ENCODE measurements at places on chromosomes 11 and 22.
A peak's percentile ranks its signal among the peaks of the same experiment; 100 is the strongest.

DNA sequence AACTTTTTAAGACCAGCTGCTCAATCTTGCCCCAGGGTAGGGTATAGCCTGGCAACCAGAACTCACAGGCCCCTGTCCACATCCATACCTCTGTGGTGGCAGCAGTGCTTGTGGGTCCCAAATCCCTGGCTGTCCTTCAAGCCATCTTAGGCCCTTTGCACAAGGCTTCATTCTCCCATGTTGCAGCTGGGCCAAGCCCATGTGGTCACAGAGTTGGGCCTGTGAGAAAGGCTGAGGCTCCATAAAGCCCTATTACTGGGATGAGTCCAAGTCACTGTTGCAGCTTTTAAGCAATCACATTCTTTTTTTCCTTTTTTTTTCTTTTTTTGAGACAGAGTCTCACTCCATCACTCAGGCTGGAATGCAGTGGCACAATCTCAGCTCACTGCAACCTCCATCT lies 47.9 kb upstream of the SLC25A1 start:
- no peak for DNase-seq

- DNase-seq, result no peak
Measured at GRCh38 chr11:102047305-102047924, at the start of gene CFAP300. TSS of gene CFAP300 (plus strand) at chr11:102047437. CDS start at chr11:102047471, 34 bp downstream.

DNA sequence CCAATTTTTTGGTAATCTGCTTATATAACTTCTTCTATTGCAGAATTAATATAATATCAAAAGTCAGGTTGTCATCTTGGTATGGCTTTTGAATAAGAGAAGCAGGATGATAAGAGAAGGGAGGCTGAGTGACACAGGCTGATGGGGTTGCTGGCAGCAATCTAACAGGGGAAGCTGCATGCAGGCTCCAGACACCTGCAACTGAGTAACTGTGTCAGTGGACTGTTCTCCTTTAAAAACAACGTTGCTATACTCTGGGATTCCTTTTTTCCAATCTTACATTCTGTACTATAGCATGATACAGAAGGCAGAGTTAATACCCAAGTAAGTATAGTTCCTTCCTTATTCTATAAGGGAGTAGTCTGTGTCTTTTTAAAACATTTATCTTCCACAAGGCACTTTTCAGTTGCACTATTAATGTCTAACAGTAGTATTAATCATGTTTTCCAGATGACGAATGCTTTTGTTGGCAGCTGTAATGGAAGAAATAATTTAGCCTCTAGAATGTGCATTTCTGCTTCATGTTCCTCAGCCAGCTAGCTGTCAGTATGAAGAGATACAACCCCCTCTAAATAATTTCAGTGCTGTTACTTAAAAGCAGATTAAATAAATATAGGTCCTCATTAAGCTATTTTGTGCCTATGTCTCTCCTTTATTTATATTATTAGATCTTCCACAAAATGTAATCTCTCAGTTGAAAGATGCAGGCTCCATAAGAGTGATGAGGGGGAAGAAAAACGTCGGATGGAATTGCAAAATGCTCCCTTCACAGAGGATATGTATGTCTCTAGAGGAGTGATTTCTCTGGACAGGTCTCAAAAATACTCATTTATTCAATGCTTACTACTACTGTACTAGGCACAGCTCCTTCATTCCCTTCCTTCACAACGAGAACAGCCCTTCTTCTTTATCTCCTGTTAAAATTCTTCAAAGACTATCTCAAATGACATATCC lies 50.8 kb downstream of the ATG16L2 start:
- DNase-seq, result no peak

- no peak for DNase-seq
Measured at GRCh38 chr11:102252339-102252891, 64.9 kb upstream of the BIRC3 start.

- no peak for DNase-seq
Measured at GRCh38 chr11:115765803-115766239, 261.6 kb upstream of the CADM1 start.

DNA sequence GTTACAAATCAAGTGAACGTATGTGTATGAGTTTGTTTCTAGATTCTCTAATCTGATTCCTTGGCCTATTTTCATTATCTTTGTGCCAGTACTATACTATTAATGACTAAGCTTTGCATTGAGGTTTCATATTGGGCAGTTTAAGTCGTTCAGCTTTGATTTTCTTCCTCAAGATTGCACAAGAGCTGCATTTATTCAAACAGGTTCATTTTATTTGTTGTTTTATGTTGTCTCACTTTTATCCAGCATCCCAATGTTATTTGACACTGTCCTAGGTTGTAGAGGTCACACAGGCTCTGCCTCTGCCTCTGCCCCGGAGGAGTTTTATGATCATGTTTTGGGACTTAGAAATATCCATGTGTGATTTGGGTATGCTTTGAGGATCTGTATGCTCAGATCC lies 79.8 kb downstream of the TEAD1 start:
- no peak for DNase-seq

DNA sequence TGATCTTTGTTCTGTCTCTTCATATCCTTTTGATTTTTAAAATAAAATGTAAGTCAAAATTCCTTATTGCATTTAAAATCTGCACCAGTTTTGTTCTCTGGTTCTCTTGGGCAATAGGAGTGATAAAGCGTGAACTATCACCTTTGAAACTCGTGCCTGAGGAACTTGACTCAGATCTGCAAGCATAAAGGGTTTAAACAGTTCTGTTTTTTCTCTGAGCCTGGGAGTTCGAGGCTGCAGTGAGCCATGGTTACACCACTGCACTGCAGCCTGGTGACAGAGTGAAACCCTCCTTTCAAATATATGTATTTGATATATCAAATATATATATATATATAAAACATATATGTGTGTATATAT lies 38.9 kb upstream of the CLMP start:
- no peak for DNase-seq

DNA sequence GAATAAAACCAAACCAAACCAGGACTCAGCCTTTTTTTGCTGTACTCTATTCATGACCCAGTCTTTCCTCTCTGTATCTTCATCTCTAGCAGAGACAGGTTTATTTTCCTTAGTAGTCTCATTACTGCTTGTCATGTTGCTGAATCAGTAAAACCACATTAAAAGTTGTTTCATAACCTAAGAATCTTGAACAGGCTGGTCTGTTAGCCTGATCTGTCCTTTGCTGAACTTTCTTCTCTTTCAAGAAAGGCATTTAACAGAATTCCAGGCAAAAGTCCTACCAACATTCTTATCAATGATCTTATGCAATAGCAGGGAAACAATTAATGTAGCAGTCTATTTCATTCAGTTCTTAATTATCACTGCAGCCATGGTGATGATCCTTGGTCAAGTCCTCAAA lies 197.7 kb downstream of the CASP12 start:
- DNase-seq, result peak; percentile 44

DNA sequence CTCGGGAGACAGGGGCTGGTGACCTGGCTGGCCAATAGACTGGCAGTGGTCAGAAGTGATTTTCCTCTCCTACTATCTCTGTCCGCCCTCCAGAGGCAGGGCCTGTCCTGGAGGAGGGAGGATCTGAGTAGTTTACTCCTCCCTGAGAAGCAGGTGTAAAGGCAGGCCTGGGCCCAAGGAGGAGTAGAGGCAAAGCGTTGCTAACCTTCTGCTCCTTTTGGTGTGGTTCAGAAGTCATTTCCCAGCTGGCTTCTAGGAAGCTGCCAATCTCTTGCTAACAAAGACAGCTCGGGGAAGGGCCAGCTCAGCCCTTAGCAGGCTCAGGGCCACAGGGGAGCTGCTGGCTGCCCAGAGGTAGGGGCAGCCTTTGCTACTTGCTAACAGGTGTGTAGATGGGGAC lies 151.1 kb upstream of the NECTIN1 start:
- no peak for DNase-seq

DNA sequence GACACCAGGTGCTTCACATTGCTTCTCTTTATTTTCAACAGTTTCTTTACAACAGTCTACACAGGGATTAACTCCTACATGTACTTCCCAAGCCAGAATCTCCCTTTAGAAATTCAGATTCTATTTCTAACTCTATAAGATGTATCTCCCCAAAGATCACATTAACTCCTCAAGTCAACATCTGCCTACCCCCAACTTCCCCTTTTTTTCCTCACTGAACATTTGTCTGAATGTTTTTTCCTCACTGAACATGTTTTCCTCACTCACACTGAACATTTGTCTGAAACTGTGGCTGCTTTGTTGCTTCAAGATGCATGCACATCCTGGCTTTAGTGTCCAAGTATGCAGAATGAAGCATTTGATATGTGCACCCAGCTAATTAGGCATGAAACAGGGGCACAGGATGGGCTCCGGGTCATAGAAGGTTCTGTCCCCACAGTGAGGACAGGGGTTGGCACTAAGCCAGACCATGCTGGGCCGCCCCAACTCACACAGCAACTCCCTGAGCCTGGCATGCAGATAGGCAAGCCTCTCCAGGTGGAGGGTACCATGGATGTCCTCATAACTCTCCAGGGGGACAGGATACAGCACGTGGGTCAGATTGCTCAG lies 11.3 kb downstream of the PRAME start:
- DNase-seq, result no peak

- no peak for DNase-seq
Measured at GRCh38 chr11:80773919-80774318, 1333.1 kb upstream of the TENM4 start.

DNA sequence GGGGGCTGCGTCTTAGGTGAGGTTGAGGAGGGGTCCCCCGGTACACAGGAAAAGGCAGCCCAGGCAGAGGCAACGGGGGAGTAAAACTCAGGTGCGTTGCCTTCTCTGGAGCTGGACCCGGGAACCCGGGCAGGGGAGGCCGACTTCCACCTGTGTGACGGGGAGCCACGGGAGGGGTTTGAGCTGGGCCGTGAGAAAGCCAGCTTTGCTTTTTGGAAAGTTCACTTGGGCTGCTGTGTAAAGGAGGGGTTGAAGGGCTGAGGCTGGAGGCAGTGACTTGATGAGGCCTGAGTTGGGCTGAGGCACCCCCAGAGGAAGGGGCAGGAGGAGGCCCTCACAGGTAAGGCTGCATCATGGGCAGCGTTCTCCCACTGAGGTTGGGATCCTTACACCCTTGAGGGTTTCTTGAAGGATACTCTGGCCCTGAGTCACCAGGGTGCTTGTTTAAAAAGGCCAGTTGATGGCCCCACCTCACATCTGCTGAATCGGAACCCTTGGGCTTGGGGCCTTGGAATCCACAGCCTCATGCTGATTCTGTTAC lies 47.2 kb downstream of the CHRDL2 start:
- no peak for DNase-seq

- DNase-seq, result no peak
Measured at GRCh38 chr11:104619751-104620150, 278.5 kb downstream of the CASP12 start.

DNA sequence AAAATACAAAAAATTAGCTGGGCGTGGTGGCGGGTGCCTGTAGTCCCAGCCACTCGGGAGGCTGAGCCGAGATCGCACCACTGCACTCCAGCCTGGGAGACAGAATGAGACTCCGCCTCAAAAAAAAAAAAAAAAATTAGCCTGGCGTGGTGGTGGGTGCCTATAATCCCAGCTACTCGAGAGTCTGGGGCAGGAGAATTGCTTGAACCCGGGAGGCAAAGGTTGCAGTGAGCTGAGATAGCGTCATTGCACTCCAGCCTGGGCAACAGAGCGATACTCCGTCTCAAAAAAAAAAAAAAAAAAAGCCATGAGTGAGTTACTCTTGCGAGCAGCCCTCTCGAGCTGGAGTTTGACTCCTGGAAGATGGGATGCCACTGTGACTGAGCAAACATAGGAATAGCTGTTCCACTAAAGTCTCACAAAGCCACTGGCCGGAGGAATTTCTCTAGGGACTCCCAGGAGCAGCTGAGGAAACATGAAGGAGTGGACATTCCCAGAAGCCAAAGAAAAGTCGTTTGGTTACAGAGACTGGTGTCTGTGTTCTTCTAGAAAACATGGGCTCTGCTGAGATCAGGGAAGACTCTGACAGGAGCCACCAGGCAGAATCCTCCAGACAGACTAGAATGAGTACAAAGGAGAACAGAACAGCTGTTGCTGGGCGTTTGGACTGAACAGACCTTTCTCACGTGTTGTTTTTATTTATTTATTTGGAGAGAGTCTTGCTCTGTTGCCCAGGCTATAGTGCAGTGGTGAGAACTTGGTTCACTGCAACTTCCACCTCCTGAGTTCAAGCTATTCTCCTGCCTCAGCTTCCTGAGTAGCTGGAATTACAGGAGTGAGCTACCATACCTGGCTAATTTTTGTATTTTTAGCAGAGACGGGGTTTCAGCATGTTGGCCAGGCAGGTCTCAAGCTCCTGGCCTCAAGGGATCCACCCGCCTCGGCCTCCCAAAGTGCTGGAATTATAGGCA lies 32.4 kb upstream of the MYH9 start:
- no peak for DNase-seq

GRCh38 chr22:45082795-45083194 lies 73.0 kb upstream of the PHF21B start:
- no peak for DNase-seq

DNA sequence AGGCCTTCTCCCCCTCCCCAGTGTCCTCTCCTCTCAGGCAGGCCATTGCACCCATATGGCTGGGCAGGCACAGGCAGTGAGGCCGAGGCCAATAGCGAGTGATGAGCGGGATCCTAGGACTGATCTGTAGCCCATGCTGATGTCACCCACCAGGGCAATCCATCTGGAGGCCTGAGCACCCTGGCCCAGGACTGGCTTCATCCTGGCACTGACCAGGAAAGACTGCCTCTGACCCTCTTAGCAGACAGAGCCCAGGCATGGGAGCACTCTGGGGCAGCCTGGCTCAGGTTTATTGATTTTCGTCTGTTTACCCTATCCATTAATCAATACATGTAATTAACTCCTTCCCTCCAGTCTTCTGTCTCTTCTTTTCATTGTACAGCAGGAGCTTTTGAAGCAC lies 5.1 kb upstream of the TIRAP start:
- DNase-seq, result no peak

GRCh38 chr11:35237860-35238715 lies 99.1 kb downstream of the CD44 start:
- DNase-seq, result peak; percentile 40

- no peak for DNase-seq
Measured at GRCh38 chr11:111659201-111660115, 57.2 kb downstream of the SIK2 start.

DNA sequence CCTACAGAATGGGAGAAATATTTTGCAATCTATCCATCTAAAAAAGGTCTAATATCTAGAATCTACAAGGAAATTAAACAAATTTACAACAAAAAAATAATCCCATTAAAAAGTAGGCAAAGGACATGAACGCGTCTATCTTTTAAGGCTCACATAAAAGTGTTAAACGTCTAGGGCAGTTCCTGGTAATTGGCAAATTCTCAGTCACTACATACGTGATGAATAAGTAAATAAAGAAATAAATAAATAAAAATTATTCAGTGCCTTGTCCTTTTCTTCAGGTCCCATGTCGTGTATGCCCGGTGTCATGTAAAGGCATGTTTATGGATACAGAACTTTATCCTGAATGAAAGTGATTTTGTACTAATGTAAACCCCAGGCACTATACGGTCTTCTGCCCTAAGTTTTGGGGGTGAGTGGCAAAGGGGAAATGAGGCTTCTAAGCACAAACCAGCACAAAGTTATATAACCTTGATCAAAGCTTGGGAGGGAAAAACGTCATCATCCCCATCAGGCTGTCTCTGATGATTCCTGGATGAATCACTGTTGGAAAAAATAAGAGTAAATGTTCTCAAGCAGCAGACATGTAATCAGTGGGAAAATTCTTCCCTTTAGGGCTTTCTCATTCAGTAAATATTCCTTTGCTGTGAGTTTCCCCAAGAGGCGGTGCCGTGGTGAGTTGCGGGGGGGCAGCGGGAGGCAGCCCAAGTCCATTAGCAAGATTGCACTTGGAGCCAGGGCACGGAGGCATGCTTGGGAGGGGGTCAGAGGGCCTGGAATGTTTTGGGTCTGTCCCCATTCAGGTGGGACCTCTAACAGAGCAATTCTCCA lies 30.4 kb upstream of the MICAL2 start:
- no peak for DNase-seq

GRCh38 chr11:81005595-81005994 lies 1564.8 kb upstream of the TENM4 start:
- no peak for DNase-seq

GRCh38 chr22:27879923-27880322 lies 39.1 kb downstream of the PITPNB start:
- DNase-seq, result peak; percentile 14
